NCI-H1092 treated with DMSO at 0.1 percent for 48 hours (cell line): ENCODE measurements at places on chromosomes 7 and 10.

DNA sequence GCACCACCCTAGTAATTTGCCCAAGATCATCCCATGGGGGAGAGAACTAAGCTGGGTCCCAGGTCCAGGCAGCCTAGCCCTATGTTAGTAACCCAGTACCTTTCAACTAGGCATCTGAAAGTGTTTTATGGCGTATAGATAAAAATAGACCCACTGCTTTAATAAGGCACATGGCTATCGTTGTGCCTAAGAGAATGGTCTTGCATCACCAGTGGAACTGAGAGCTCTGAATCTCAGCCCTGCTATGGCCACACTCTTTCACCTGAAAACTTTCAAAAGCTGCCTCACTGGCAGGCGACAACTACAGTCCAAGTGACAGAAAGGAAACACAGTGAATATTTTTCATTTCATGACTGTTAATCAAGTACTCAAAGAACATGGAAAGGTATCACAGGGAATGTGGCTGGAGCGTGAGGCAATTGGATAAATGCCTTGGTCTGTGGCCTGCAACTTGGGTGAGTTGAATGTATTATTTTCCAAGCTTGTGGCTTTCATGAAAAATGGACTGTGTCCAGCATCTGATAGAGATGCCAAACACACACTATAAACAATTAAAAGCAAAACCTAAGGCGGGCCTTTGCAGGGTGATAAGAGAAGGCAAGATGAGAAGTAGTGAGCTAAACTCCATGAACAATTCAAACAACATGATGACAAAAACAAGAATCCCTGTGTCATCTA, 18.0 kb upstream of the SFMBT2 start:
- DNase-seq, result no peak

DNA sequence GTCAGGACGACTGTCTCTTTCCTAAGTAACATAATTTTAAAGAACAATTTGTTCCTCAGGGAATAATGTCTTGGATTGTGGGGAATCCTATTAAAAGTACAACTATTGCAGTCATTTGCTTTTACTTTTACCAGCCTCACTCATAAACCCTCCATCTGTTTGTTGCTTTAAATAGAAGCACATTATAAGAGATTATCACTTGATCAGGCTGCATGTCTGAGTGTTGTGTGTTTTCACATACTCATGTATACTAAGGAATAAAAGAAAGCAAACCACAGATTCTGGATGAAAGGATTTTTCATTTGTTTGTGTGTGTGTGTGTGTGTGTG, 1077.8 kb downstream of the KCNMA1 start:
- no peak for DNase-seq

DNA sequence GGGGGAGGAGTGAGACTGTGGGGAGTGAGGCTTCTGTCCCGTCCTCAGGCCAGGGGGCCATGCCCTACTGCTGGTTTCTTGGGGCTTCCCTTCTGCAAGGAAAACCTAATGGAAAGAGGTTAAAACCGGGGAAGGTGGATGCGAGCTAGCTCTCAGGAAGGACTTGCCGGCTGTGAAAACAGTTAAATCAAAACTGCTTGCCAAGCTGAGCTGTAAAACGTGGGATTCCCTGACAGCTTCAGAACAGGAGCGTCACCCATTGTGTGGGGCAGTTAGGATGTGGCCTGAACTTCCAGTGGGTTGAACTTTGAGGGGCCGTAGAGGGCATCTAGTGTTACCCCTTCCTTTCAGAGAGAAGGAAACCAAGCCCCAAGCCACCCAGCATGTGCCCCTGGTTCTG, 13.1 kb downstream of the TSPAN15 start:
- DNase-seq, result no peak

DNA sequence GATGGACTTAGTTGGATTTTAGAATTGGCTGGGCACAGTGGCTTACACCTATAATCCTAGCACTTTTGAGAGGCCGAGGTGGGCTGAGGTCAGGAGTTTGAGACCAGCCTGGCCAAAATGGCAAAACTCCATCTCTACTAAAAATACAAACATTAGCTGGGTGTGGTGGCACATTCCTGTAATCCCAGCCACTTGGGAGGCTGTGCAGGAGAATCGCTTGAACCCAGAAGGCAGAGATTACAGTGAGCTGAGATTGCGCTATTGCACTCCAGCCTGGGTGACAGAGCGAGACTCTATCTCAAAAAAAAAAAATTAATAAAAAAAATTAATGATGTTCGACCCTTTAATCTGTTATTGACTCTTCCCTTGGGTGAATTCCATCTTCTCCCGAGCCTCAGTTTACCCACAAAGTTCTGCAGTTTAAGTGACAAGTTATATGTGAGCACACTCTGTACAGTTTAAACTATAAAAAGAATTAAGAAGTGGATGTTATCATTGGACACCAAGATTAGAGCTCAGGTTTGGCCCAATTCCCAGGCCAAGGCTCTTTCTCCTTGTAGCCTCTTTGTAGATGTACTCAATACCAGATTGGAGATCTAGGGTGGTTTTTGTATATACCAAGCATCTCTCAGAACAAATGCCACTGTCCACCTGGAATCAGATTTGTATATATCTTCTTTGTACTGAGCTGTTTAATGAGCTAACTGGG, 15.0 kb downstream of the KAT6B start:
- DNase-seq, result no peak

- no peak for DNase-seq
These were observed 52.1 kb upstream of the CAV2 start for GRCh38 chr7:116447436-116447835.

DNA sequence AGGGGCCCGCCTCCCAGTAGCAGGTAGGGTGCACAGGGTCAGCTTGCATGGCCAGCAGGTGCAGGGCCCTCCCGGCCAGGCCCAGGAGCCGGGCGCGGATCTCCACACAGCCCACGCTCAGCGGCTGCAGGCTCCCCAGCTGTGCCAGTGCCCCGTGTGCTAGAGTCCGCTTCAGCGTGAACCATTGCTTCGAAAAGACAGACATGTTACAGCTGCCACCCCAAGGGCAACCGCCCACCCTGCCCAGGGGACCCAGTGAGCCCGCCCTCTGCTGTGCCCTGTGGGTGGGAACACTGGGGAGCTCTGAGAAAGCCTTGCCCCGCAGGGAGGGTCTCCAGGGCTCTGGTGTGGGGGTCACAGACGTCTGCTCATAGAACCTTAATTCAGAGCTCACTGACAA, 64.3 kb upstream of the NKX6-2 start:
- DNase-seq, result no peak

DNA sequence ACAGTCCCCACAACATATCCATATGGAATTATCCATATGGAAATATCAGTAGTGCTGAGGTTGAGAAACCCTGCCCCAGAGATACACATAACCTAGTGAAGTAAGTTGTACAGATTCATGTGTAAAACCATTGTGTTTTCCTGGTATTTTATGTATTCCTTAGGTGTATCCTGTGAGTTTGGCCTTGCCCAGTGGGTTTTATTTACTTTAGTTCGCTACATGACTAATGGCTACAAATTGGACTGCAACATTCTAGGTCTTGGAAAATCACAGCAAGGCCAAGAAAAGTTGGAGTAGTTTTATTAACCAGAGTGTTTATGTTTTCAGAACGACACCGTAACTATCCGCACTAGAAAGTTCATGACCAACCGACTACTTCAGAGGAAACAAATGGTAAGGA, 1.4 kb downstream of the RPS24 start:
- no peak for DNase-seq

GRCh38 chr10:7666253-7667023, at the start of gene ITIH5:
TSS of gene ITIH5 (minus strand) at chr10:7666966. CDS start at chr10:7666892, 74 bp downstream.
- no peak for DNase-seq

DNA sequence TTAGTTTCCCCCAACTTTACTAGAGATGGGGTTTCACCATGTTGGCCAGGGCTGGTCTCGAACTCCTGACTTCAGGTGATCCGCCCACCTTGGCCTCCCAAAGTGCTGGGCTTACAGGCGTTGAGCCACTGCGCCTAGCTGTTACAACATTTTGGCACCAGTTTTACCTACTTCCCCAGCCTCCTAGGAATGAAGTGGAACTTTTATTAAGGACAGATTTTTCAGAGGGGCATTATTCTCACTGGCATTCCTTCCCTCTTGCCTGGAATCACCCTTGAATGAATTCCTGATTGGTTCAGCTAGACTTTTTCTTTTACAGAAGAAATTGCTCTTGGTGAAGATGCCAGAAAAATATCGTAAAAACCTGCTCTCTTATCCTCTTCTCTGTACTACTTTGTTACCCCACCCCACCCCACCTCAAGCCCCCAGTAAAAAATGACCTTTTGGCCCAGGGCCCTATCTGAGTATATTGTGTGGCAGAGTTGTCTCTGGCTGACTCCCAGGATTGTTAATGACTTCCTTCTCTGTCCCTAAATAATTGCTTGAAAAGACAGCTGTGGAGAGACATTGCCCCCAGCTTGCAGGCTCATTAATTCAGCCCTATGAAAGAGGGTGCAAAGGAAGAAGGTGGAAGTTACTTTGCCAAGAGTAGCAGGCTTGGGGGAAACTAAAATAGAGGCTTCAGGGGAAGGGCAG, 189.6 kb downstream of the AUTS2 start:
- peak; percentile 62 for DNase-seq

GRCh38 chr10:11353006-11353896, 258.2 kb downstream of the USP6NL start:
- no peak for DNase-seq

- DNase-seq, result no peak
These were observed 75.7 kb downstream of the RSU1 start for GRCh38 chr10:16741540-16741939.

DNA sequence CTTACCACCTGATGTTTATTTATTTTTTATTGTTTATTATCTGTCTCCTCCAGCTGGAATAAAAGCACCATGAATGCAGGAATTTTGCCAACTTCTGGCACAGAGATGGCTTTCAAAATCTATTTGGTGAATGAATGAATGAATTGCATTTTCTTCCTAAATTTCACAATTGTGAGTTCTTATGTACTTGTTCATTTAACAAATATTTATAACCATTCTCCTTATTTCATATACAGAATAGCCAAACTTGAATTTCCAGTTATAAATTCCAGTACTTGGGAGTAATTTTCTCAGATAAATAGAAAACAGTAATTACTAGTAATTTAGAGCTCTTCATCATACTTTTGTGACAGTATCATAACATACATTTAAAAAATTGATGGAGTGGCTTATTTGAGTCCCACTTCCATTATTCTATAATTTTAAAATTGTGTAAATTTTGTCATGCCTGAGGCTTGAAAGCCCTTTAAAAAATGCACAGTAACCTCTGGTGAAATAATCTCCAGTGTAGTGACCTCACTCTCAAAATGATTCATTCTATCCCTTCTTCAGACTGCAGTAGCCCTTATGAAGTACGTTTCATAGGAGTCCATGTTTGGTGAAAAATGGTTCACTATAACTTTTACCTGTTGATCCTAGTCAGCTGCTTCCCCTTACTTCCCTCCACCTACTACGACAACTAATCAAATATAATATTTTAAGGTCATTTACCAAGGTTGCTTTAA, 40.0 kb upstream of the SRI start:
- no peak for DNase-seq

- DNase-seq, result no peak
These were observed 2.4 kb downstream of the FEZF1 start for GRCh38 chr7:122301858-122302760.

DNA sequence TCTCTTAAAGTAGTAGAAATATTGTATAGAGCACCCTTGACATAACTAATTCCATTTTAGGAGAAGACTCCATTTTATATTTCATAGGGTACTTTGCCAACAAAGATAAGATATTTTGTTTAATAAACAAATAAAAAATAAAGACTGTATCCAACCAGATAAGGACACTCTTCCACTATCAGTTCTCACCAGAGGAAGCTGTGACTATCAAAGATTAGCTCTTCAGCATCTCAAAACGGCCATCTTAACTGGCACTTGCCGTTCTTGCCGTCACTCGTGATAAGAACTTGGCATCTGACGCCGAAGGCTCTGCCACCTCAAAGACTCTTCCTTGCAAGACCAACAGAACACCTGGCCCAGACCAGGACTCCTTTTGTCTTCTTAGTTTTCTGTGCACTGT, 26.3 kb upstream of the AKR1B1 start:
- DNase-seq, result no peak

DNA sequence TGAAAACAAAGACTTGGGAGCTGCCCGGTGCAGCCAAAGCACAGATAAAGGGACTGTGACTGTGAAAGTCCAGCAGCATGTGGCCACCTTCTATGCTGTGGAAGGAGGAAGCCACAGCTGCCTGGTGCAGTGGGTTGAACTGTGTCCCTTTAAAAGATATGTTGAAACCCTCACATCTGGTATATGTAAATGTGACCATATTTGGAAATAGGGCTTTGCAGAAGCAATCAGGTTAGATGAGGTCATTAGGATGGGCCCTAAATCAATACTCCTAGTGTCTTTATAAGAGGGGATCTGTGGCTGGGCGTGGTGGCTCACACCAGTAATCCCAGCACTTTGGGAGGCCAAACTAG, 136.9 kb downstream of the GLI3 start:
- no peak for DNase-seq

GRCh38 chr7:41885748-41886147, 182.9 kb upstream of the INHBA start:
- DNase-seq, result no peak

- no peak for DNase-seq
These were observed 697.5 kb downstream of the INHBA start for GRCh38 chr7:41005374-41005901.

GRCh38 chr7:98107313-98107721, 655 bp downstream of the LMTK2 start:
- DNase-seq, result peak; percentile 15

- DNase-seq, result no peak
These were observed 13.5 kb downstream of the MYOF start for GRCh38 chr10:93468461-93469213.

GRCh38 chr7:36130236-36130945, 22.7 kb upstream of the EEPD1 start:
- DNase-seq, result no peak

- no peak for DNase-seq
These were observed 85.7 kb downstream of the MMRN2 start for GRCh38 chr10:86871563-86872183.

- DNase-seq, result no peak
These were observed 42.0 kb downstream of the LYZL2 start for GRCh38 chr10:30587522-30588031.

- DNase-seq, result no peak
These were observed 11.8 kb upstream of the SLC13A1 start for GRCh38 chr7:123211545-123211944.

DNA sequence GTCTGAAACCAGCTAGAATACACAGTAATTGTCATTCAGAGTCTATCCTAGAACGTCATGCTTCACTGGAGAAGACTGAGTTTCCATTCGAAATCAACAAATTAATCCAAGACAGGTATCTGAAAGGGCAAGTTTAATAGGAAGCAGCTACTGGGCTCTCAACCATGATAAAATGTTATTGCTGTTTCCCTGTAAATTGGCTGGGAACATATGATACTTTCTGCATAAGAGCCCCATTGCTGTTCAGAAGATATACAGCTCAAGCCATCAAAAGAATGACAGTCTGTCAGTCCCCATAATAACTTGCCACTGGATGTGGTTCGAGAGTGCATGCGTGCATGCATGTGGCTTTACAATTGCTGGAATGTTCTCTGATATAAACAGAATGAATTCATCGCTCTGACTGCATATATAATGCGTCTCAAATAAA, 129.0 kb downstream of the HIBADH start:
- DNase-seq, result no peak

- DNase-seq, result peak; percentile 11
These were observed 212.4 kb downstream of the CCSER2 start for GRCh38 chr10:84540617-84541288.
